ENCODE measurements at places on chromosomes 4 and X.

- DNase-seq = no peak
Observed at GRCh38 chrX:74434336-74434735, 13.0 kb downstream of the SLC16A2 start.

DNA sequence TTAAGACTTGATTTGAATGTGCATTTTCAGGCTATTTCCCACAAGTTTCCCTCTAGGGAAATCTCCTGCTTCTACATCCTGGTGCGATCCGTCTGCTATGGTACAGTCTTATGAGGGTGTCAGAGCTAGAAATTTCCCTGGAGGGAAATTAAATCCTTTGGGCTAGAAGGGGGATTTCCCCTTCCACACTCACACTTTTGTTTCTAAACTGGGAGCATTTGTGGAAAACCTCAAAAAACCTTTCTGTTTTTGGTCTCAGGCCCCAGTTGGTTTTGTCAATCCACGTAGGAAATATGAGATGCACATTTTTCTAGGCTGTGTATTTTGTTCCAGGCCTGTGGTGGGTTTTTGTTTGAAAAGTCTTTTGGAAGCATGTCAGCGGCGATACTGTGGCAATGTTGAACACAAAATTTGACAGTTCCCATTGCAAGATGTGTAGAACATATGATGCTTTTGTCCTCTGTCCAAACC is 17.8 kb downstream of the HMGB3 start:
- DNase-seq = no peak

GRCh38 chr4:147017081-147017480 is 71.4 kb upstream of the TTC29 start:
- no peak for DNase-seq

- DNase-seq = no peak
Observed at GRCh38 chr4:1195109-1195671, 22.8 kb upstream of the SPON2 start.

DNA sequence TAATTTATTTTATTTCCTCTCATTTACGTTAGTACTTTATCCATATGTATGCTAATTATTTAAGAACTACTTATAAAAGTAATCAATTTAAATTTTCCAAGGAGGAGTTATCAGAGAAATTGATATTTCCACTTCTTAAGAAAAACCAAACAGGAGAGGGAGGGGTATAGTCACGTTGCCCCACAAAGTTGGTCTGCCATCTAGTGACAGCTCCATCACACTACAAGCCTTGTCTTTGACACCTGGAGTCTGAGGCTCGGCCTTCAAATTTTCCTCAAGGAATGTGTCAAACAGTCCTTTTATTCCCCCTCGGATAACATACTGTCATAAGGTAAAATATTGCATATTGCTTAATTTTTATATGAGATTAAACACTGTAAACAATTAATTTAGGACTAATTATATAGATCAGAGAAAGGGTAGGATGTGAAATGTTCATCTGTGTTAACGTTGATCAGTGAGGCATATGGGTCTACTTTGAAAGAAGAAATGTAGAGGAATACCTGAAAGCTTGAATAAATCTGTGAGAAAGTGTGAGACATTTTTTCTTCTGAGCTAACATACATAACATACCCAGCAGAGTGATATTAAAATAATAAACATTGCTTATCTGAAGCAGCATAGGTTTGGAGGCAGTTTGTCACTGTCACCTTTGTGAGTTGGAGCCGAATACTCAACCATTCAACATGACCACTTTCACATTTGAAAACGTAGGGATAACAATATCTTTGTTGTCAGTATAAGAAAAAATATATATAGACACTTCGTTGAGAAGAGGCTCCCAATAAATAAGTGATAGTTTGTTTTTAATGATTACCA is 114.4 kb downstream of the GLRA3 start:
- DNase-seq = no peak

DNA sequence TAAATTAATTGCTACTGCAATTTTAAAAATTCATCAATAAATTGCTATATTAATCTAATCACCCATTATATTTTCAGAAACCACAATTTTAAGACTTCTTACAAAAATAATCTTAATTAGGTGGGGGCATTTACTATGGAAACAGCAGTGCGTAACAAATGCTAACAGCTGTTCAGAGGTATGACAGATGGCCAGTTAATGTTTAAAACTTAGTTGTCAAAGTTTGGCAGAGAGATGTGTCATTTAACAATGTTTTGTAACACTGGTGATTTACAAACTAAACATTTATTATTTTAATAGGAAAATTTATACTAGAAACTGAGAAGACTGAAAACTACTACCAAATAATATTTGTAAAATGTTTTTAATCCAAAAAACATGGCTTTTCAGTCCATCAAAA is 85.2 kb upstream of the GPR34 start:
- DNase-seq = no peak

DNA sequence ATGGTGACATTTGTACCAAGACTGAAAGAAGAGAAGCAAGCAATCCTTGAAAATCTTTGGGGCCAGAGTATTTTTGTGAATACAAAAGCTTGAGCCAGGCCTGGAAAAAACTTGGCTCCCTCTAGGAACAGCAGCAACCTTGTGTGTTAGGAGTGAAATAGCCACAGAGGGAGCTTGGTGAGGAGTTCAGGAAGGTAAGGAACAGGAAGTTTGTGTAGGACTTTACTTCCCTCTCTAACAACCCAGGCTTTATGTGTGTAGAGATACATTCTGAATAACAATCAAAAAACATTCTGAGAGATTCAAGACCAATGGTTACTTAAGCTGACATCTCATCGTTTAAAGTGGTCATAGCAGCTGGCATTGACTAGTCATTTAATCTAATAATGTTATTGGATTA is 668.5 kb downstream of the PCDH18 start:
- no peak for DNase-seq

DNA sequence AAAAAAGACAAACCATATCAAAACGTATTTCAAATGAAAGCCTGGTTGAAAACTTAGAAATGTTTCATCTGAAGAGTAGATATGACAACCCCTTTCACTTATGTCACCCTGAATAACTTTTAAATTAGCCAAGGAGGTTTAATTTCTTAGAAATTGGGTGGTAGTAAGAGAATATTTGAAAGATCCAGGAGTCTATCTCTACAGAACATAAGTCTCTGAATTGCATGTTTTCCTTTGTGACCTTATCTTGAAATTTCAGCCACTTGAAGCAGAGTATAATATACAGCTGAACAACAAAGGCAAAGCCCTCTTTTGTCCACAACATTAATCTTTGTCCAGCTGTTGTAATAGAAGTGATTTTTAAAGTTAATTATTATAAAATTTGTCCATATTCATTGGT is 49.5 kb downstream of the TMEM154 start:
- no peak for DNase-seq

- no peak for DNase-seq
Observed at GRCh38 chr4:37661772-37662171, 24.4 kb downstream of the RELL1 start.

DNA sequence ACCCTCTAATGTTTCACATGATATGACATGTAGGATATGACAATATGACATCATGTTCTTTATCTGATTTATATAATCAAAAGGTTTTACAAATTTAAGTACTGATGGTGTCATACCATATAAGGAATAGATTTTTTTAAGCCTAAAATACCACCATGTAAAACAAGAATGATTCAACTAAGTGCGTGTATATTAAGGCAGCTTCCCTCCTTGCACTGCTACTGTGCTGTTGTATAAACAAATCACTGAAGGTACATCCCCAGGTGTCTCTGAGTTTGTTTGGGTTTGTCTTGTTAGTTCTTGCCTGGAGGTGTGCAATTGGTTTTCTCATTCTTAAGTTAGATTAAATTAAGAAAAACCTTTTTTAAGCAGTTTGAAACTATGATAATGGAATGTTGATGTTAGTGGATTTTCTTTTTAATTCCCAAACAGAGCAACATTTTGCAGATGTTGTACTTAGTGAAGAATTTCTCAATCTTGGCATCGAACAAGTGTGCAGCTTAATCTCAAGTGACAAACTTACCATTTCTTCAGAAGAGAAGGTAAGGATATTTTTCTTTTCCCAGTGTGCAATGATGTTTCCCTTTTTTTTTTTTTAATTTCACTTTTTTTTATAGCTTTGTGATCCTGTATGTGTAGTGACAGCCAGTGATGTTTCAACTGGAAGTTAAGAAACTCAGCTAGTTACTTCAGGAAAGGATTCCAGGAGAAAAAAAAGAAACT is 33.4 kb upstream of the MSMO1 start:
- no peak for DNase-seq

- DNase-seq = no peak
Observed at GRCh38 chr4:73376976-73377375, 27.1 kb upstream of the ALB start.

DNA sequence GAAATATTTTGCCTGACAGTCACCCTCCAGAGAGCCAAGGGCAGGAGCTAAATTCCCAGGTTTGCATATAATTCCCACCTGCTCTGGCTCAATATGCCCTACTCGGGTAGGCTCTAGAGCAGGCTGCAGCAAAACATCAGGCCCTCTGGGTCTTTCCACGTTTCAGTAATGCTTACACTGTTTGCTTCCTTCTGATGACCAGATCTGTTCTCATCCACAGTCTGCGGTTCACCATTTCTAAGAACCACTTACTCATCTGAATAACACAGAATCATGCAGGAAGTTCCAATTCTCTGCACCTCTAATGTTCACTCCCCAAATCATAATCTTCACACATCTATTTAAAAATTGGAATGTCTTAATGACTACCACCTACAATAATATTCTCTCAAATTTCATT is 141.4 kb downstream of the PPP3CA start:
- no peak for DNase-seq

- DNase-seq = no peak
Observed at GRCh38 chr4:156294577-156294976, 340.9 kb upstream of the CTSO start.

DNA sequence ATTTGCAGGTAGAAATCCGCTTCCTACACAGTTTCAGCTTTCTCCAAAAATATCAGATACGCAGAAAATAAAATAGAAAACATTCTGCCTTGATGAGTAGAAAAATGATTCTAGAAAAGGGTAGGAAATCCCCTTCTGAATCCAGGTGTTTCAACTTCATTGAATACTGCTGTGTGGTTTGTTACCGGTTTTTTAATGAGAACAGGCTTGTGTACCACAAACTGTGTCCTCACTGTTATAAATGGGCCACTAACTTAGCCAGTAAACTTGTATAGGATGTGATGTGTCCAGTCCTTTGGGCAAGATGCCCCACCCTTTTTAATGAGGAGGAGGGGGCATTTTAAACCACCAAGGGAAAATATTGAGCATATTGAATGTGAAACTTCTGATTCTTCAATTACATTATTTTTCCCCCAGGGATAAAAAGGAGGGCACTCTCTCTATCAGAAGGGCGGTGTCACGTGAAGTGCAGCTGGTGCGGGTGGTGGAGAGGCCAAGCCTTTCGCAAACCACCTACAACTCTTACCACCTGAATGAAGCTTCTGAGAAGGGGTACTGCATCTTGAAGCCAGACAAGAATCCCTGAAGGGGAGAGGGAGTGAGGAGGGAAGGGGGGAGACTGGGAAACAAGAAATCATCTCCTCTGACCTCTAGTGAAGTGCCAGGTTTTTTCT is 4.5 kb downstream of the CXXC4 start:
- no peak for DNase-seq

DNA sequence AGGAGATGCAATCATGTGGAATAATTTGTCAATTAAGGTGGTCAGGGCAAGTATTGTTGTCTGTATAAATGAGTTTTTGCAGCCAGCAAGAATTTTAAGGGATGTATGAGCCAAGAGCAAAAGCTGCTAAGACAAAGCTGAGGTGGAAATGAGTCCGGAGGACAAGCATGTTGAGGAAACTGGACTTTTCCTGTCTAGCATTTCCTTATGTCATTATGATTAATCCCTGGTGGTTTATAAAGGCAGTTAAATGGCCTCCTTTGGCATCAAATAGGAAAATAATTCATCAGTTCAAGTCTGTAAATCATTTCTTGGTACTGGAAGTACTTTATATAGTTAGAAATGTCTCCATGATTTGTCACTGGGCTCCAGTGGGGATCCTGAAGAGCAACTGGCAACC is 61.6 kb upstream of the TEX13A start:
- DNase-seq = no peak

- no peak for DNase-seq
Observed at GRCh38 chr4:170949084-170949483, 859.3 kb upstream of the AADAT start.

DNA sequence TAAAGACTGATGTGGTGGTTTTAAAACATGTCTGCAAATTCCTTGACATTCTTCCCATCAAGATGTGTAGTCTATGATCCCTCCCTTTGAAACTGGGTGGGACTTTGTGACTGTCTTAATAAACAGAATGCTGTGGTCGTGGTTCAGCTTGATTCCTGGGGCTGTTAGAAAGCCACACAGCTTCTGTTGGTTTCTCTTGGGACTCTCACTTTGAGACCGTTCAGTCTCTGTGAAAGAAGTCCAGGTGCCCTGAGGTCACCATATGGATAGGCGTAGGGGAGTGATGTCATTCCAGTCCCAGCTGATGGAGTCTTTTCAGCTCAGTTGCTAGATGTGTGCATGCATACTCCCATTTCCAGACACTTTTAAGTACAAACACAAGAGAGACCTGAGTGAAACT is 216.6 kb downstream of the KDR start:
- DNase-seq = no peak

DNA sequence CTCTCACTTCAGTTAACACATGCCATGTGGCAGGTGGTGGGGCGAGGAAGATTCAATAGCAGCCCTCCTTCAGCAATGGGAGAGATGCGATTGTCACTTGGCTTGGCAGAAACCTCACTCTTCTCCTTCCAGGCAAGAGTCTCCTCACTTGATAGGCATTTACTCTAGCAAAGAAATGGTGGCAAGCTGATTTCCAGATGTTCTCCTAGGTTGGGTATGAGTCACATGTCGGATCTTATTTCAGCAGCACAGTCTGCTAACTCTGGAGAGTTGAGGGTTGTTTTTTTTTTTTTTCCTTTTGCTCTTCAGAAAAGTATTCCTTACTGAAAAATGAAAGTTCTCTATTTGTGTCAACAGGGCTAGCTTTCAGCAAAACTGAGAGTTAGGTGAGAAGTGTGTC is 119.5 kb upstream of the CHRDL1 start:
- no peak for DNase-seq

DNA sequence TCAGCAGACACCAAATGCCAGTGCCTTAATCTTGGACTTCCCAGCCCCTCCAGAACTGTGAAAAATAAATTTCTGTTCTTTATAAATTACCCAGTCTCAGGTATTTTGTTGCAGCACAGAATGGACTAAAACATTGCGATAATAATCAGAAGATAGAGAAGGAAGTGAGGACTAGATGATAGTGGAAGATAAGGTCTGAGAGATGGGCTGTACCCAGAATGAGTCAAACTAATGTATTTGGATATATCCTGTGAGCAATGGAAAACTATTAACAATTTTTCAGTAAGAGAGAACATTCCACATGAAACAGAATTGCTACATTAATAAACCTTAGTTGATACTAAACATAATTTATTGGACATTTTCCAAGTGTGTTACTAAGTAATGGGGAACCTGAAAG is 93.3 kb downstream of the FANCB start:
- no peak for DNase-seq

Data from stimulated activated CD8-positive, alpha-beta memory T cell treated with anti-CD3 and anti-CD28 coated beads, Interleukin-2, amount 100 ng/mL, for 1 hour (primary cell).